ENCODE measurements at places on chromosomes 4 and X. TPM values are rescaled to one million over a fixed set of nuclear protein-coding genes. Genes with fewer than 3 reads are reported as not detected.
A peak's percentile ranks its signal among the peaks of the same experiment; 100 is the strongest.

KIT gene
- 6.7 TPM for total RNA-seq

DNA sequence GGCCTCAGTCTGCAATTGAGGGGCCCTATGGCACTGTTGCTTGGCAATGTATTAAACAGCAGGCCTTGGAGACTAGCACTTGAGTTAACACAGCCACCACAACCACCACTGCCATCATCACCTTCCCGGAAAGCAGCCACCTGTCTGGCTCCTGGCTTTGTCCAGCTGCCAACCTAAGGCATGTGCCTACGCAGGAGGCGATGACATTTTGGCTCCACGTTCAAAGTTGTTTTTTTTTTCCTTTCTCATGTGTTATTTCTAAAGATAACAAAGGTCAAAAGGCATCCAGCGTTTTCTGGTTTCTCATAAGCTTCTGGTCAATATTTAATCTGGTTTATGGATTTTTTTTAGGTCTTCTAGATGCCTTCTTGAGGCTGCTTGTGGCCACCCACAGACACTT lies 7.5 kb downstream of the CLDN2 start:
- H3K4me1 ChIP-seq: peaks cover 2% of the 10 kb centered on the region
- H3K27ac ChIP-seq: no peak overlapping the region
- H3K4me3 ChIP-seq: no peak overlapping the region
- DNase-seq: no peak
- no peaks in the 10 kb centered on the region for H3K27me3 ChIP-seq
- no peaks in the 10 kb centered on the region for H3K36me3 ChIP-seq

RADX gene
- 2.1 TPM for total RNA-seq

DNA sequence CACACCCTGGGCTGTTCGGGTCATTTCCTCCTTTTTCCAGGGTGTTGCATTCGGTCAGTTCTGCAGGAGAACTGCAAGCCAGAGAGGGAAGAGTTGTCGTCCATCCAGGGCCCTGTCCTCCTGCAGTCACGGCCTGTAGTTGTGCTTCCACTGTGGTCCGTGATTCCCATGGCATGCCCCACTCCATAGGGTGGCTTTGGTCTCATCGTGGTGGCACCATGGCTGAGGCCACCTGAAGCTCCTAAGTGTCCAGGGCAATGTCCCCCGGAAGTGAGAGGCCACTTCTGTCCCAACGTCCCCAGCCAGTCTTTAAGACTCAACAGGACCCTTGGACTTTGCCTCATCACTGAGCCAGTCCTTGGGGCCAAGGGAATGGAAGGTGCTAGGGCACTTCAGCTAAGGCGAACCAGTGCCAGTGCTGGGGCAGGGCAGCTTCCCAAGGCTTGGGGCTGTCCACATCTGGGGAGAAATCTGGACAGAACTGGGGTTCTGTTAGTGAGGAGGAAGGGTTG lies 83.7 kb downstream of the HTRA3 start:
- peaks cover 25% of the 10 kb centered on the region for H3K27me3 ChIP-seq
- peaks cover 10% of the 10 kb centered on the region for H3K4me1 ChIP-seq
- no peak overlapping the region for H3K27ac ChIP-seq
- DNase-seq: no peak
- H3K36me3 ChIP-seq: no peaks in the 10 kb centered on the region

DNA sequence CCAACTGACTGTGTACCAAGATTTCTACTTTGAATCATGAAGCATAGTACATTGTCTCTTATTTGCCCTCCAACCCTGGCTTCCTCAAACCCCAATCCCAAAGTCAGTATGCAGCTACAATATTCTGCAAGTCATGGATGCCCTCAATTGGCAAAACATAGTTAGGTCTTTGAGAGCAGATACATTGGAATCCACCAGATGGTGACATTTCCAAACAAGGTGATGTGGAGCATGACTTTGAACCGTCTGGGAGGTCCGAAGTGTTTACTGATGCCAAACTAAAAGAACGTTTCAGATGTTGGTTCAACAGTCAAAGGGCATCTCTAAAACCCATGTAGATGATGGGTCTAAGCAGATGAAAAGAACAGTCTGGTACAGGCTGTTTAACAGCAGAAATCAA lies 43.7 kb upstream of the FRMD7 start:
- DNase-seq: no peak
- no peaks in the 10 kb centered on the region for H3K4me1 ChIP-seq
- H3K36me3 ChIP-seq: no peaks in the 10 kb centered on the region
- no peak overlapping the region for H3K4me3 ChIP-seq
- H3K27me3 ChIP-seq: no peaks in the 10 kb centered on the region

FGB gene
- total RNA-seq: not detected

GNRHR gene
- not detected for total RNA-seq

STPG2 gene
- not detected for total RNA-seq

FHDC1 gene
- 0.25 TPM for total RNA-seq

- no peaks in the 10 kb centered on the region for H3K36me3 ChIP-seq
- no peaks in the 10 kb centered on the region for H3K27me3 ChIP-seq
- peaks cover 17% of the 10 kb centered on the region for H3K4me1 ChIP-seq
- H3K4me3 ChIP-seq: no peak overlapping the region
- DNase-seq: no peak
Measured at GRCh38 chr4:120839974-120840751, 82.4 kb downstream of the PRDM5 start.

NXT2 gene
- 9.5 TPM for total RNA-seq

NMU gene
- not detected for total RNA-seq

- DNase-seq: no peak
- H3K27me3 ChIP-seq: no peaks in the 10 kb centered on the region
- H3K36me3 ChIP-seq: no peaks in the 10 kb centered on the region
- no peak overlapping the region for H3K4me3 ChIP-seq
- H3K4me1 ChIP-seq: no peaks in the 10 kb centered on the region
Measured at GRCh38 chrX:130999360-130999759, 58.8 kb upstream of the ARHGAP36 start.

DNA sequence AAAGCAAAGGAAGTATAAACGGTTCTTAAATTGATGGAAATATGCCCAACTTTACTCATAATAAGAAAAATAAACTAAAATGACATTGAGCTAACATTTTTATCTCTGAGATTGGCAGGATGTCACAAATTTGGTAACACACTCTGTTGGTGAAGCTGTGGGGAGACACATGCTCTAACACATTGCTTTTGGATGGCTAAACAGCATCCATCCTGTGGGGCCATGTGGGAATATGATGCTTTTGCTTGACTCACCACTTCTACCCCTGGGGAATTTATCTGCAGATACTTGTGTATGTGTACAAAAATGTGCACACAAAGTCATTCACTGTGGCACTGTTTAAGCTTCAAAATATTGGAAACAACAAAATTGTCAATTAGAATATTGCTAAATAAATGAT lies 100.2 kb downstream of the ANAPC4 start:
- no peaks in the 10 kb centered on the region for H3K27me3 ChIP-seq
- peak; percentile 20 for DNase-seq
- H3K36me3 ChIP-seq: no peaks in the 10 kb centered on the region
- no peaks in the 10 kb centered on the region for H3K4me1 ChIP-seq

CENPVL1 gene
- not detected for total RNA-seq

GRCh38 chr4:155530857-155531256 lies 135.8 kb upstream of the GUCY1A1 start:
- H3K27ac ChIP-seq: no peak overlapping the region
- H3K36me3 ChIP-seq: no peaks in the 10 kb centered on the region
- H3K4me3 ChIP-seq: no peak overlapping the region
- H3K27me3 ChIP-seq: no peaks in the 10 kb centered on the region
- no peaks in the 10 kb centered on the region for H3K4me1 ChIP-seq

- H3K4me3 ChIP-seq: no peak overlapping the region
- no peaks in the 10 kb centered on the region for H3K36me3 ChIP-seq
- H3K27me3 ChIP-seq: peaks cover 10% of the 10 kb centered on the region
- DNase-seq: no peak
Measured at GRCh38 chr4:56222514-56222913, 164.8 kb downstream of the AASDH start.

DNA sequence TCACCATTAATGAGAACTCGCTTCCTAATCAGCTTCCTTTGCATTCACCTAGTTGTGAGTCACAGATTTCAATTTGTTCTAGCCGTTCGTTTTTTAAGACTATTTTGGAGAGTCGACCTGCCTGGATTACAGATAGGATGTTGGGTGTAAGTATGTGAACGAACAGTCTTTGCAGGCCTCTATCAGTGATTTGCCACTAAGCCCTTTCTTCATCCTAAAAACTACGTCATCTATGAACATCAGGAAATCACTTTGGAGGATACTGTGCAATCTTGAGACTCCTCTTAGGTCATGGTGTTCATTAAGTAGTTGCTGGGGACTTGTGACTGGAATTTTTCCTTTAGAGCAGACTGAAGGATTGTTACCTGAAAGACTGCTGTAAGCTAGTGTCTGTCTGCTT lies 1.1 kb downstream of the POLA1 start:
- peak overlapping the region; percentile 89 for H3K4me3 ChIP-seq
- no peaks in the 10 kb centered on the region for H3K36me3 ChIP-seq
- H3K4me1 ChIP-seq: no peaks in the 10 kb centered on the region
- no peak overlapping the region for H3K27ac ChIP-seq
- H3K27me3 ChIP-seq: no peaks in the 10 kb centered on the region

All from GM23248 (cell line).